ENCODE measurements at places on chromosomes 1 and 21.
A peak's percentile ranks its signal among the peaks of the same experiment; 100 is the strongest.

DNA sequence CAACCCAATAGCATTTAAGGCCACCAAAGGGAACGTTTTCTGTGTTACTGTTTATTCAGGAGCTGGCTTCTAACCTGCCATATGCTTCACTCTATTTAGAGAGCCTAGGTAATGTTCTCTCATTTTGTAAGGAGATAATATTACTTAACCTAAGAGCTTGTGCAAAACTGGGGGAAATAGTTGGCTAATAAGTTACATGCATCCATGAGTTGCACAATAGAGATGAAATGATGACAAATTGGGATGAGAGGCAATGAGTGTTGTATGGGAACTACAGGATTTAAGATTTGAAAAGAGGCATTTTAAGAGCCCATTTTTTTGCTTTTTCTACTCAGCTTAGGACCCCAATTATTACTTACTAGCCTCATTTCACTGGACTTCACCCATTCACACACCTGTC, 151.0 kb downstream of the ST6GALNAC3 start:
- no peak for DNase-seq

GRCh38 chr1:215637041-215637573, 70.0 kb downstream of the KCTD3 start:
- no peak for DNase-seq

GRCh38 chr1:211724687-211725196, 49.3 kb upstream of the NEK2 start:
- DNase-seq: no peak

DNA sequence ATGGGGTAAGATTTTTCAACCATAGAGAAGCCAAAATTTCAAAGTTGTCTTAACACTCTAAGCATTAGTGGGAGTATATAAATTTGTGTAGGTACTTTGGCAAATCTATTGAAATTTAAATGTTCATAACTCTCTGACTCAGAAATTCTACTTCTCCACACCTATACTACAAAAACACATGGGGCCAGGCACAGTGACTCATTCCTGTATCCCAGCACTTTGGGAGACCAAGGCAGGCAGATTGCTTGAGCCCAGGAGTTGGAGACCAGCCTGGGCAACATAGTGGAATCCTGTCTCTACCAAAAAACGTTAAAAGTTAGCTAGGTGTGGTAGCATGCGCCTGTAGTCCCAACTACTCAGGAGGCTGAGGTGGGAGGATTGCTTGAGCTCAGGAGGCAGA, 41.3 kb upstream of the RAVER2 start:
- no peak for DNase-seq

DNA sequence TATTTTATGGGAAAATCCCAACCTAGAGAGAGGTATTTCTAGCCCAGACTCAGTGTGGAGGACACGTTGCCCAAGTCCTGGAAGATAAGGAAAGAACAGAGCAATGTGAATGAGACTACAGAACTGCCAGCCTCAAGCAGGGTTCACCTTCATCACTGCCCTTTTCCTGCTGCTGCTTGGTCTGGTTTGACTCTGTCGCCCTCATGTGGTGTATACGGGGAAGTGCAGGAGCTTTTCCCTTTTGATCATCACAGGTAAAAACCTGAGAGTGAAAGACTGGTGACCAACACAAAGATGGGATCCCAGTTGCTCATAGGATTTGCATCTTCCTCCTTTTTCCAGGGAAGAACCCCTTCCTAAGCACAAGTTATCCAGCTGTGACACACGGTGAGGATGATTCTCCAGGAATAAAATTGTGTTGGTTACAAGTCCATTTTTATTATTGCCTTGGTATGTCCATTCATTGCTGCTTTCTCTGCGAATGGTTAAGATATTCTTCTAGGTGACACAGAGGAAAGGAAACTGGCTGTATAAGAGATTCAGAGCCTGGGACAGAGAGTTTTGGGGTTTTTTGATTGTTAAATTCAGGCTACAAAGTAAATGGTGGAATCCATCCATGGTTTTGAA, 89.5 kb upstream of the CD53 start:
- DNase-seq: peak; percentile 60

DNA sequence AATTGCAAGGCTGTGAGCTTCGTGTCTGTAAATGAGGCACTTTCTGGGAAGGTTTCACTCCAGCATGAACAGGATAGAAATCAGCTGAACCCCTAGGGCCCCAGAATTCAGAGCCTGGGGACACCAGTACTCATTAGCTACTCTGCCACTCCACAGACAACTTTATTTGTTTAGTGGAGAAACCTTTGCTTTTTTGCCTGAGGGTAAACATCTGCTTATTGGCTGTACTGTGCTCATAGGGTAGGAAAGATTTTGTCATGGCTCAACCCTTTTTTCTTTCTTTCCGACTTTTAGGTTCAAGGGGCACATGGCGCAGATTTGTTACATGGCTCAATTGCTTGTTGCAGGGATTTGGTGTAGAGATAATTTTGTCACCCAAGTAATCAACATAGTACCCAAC, 138.4 kb upstream of the BACE2 start:
- no peak for DNase-seq

Data from NCI-H1105 (cell line).